CD4-positive, alpha-beta T cell (primary cell): ENCODE measurements at places on chromosomes 4 and X.

GRCh38 chr4:33150525-33150910 is 2430.3 kb downstream of the PCDH7 start:
- H3K36me3 ChIP-seq = no peaks in the 10 kb centered on the region
- no peak overlapping the region for H3K4me3 ChIP-seq
- H3K27ac ChIP-seq = no peak overlapping the region
- H3K27me3 ChIP-seq = no peaks in the 10 kb centered on the region

DNA sequence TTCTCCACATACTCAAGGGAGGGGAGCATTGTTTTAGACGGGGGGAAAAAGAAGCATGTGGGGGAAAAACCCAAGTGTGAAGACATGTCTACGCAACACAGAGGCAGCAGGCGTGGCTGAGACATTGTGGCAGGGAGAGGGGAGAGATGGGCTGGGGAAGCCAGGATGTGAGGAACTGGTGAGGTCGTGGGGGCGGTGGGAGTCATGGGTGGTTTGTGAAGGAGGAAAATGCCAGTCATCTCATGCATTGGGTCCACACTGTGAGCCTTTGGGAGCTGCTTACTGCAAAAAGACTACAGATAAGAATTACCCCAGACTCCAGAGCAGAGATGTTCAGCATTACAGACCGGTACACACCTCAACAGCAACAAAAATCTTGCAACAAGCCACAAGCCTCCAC is 2.1 kb downstream of the JAKMIP1 start:
- H3K36me3 ChIP-seq = peaks cover 4% of the 10 kb centered on the region
- peaks cover 15% of the 10 kb centered on the region for H3K27me3 ChIP-seq
- peak overlapping the region; percentile 57 for H3K4me3 ChIP-seq
- no peak overlapping the region for H3K27ac ChIP-seq

GRCh38 chrX:23890933-23891332 is 16.8 kb downstream of the APOO start:
- no peak overlapping the region for H3K27ac ChIP-seq
- H3K36me3 ChIP-seq = no peaks in the 10 kb centered on the region
- H3K4me3 ChIP-seq = no peak overlapping the region
- no peaks in the 10 kb centered on the region for H3K27me3 ChIP-seq
- no peak for DNase-seq

- no peaks in the 10 kb centered on the region for H3K4me1 ChIP-seq
- no peaks in the 10 kb centered on the region for H3K36me3 ChIP-seq
- DNase-seq = no peak
- no peaks in the 10 kb centered on the region for H3K27me3 ChIP-seq
Observed at GRCh38 chr4:43766648-43767047, 682.0 kb downstream of the KCTD8 start.

GRCh38 chr4:55172694-55173287 is 47.4 kb upstream of the KDR start:
- H3K4me3 ChIP-seq = no peak overlapping the region
- peaks cover 4% of the 10 kb centered on the region for H3K27me3 ChIP-seq
- H3K27ac ChIP-seq = no peak overlapping the region
- no peaks in the 10 kb centered on the region for H3K36me3 ChIP-seq
- no peaks in the 10 kb centered on the region for H3K4me1 ChIP-seq
- no peak for DNase-seq

DNA sequence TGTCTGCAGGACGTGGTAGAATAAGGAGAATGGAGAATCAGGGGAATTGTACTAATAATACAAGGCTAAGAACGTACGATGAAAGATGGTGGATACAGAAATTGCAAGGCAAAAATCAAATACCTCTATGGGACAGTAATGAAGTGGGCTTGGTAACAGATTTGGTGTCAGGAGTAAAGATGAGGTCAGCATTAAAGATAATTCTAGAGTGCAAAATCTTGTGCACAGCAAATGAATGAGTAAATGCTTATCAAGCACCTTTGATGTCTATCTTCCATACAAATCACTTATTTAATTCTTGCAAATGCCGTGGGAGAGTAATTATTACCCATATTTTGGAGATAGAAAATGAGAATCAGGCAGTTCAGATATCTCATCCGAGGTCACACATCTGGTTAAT is 70.9 kb downstream of the DDX60 start:
- DNase-seq = no peak
- peaks cover 65% of the 10 kb centered on the region for H3K36me3 ChIP-seq
- no peaks in the 10 kb centered on the region for H3K27me3 ChIP-seq
- no peaks in the 10 kb centered on the region for H3K4me1 ChIP-seq

GRCh38 chrX:46328133-46328532 is 217.1 kb downstream of the ZNF674 start:
- H3K4me1 ChIP-seq = peaks cover 4% of the 10 kb centered on the region
- DNase-seq = no peak
- H3K4me3 ChIP-seq = no peak overlapping the region

DNA sequence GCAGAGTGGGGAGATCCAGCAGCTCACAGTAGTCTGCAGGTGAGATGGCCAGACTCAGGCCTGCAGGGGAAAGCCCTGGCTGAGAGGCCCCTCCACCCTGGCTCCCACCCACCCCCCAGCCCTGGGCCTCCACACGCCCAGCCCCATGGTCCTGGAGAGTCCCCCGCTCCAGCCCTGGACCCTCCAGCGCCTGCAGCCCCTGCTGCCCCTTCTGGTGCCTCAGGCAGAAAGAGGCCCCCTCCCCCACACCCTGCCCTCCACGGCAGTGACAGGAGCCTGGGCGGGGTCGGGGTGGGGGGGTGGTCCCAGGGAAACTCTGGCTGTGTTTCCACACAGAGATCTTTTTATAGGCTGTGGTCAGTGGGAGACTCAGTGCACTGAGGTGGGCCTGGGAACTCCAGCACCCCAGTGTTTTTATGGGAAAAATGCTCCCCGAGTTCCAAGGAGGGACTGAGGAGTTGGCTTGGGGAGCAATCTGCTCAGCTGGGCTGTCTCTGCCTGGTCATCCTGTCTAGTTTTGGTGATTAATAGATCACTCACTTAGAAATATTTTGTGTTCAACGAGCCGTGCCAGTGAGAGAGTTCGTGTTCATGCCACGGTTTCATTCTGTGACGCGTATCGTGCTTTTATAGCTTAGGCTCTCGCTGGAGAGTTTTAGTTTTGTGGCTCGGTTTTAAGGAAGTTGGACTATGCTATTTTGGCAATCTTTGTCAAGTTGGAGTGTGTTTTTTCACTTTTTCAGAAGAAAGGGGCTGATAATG is 53.1 kb upstream of the HGFAC start:
- no peaks in the 10 kb centered on the region for H3K36me3 ChIP-seq
- no peak for DNase-seq
- H3K4me3 ChIP-seq = no peak overlapping the region
- peaks cover 20% of the 10 kb centered on the region for H3K4me1 ChIP-seq
- H3K27me3 ChIP-seq = no peaks in the 10 kb centered on the region

DNA sequence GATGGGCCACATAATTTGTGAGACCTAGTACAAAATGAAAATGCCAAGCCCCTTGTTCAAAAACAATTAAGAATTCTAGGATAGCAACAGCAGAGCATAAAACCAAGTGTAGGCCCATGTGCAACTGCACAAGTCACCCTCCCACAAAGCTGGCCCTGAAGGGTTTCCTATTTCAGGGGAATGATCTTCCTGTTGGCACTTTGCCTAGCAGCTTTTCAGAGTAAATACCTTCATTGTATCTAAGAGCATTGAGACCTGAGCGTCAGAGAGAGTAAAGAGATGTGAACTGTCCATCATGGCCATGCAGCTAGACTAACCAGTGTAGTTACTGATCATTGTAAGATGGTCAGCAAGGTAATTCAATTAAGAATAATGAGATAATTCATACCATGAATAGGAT is 113.6 kb downstream of the CNKSR2 start:
- no peak overlapping the region for H3K4me3 ChIP-seq
- no peak for DNase-seq
- no peak overlapping the region for H3K27ac ChIP-seq
- no peaks in the 10 kb centered on the region for H3K4me1 ChIP-seq
- no peaks in the 10 kb centered on the region for H3K36me3 ChIP-seq

- DNase-seq = peak; percentile 90
- peak overlapping the region; percentile 59 for H3K4me3 ChIP-seq
- H3K4me1 ChIP-seq = peaks cover 47% of the 10 kb centered on the region
Observed at GRCh38 chrX:1453951-1454785, 1.5 kb upstream of the ASMTL start.
